Stimulated activated CD4-positive, alpha-beta T cell treated with anti-CD3 and anti-CD28 coated beads, Interleukin-2, amount 100 ng/mL, for 4 hours (primary cell): ENCODE measurements at places on chromosomes 12 and 14.

DNA sequence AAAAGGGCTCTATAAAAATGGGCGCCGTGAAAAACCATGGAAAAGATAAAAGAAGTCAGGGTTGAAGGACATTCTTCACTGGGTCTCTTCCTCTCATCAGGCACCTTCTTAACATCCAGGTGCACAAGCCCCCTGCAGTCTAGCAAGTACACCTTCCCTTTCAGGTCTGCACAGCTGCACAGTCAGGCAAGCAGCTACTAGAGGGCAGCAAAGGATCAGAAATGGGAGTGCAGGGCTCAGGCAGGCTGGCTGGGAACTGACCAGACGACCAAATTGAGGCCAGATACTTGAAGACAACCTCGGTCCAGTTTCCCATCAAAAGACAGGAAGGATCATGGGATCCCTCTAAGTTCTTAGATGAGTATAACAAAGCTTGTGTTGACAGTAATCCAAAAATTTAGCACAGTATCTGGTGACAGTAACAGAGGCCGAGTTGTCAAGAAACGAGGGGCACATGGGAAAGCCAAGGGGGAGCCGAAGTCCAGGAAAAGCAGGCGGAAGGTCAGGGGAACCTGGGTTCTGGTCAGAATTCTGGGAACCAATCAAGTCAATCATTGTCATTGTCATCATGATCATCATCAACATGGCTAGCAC lies 10.1 kb upstream of the GRIP1 start:
- peak; percentile 6 for DNase-seq

- DNase-seq: no peak
Measured at GRCh38 chr12:88703790-88704189, 123.5 kb upstream of the KITLG start.

GRCh38 chr12:5163661-5164060 lies 120.0 kb downstream of the KCNA5 start:
- DNase-seq: no peak

GRCh38 chr12:90485560-90485959 lies 469.4 kb downstream of the CCER1 start:
- DNase-seq: no peak

GRCh38 chr12:92041742-92042141 lies 103.9 kb downstream of the BTG1 start:
- DNase-seq: no peak

- DNase-seq: no peak
Measured at GRCh38 chr14:37247791-37248461, 50.2 kb downstream of the MIPOL1 start.

DNA sequence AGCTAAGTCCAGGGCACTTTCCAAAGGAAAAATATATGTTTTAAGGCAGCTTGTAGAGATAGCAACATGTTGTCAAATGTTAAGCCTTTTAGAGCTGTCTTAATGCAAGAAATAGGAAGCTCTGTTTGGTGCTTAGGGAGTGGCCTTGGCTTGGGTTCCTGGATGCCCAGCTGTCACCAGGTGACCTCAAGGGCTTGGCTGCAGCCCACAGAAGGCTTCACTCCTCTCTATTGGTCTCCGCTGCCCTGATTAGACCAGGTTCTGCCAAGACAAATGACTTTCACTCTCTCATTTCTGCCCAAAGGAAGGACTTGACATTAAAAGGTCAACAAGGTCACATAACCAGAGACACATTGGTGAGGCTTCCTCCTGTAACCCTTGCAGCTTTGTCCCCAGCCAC lies 76.8 kb downstream of the WSCD2 start:
- DNase-seq: no peak

GRCh38 chr12:57160040-57160439 lies 12.6 kb upstream of the LRP1-AS start:
- DNase-seq: no peak

- DNase-seq: no peak
Measured at GRCh38 chr14:97233319-97233985, 436.3 kb downstream of the VRK1 start.

DNA sequence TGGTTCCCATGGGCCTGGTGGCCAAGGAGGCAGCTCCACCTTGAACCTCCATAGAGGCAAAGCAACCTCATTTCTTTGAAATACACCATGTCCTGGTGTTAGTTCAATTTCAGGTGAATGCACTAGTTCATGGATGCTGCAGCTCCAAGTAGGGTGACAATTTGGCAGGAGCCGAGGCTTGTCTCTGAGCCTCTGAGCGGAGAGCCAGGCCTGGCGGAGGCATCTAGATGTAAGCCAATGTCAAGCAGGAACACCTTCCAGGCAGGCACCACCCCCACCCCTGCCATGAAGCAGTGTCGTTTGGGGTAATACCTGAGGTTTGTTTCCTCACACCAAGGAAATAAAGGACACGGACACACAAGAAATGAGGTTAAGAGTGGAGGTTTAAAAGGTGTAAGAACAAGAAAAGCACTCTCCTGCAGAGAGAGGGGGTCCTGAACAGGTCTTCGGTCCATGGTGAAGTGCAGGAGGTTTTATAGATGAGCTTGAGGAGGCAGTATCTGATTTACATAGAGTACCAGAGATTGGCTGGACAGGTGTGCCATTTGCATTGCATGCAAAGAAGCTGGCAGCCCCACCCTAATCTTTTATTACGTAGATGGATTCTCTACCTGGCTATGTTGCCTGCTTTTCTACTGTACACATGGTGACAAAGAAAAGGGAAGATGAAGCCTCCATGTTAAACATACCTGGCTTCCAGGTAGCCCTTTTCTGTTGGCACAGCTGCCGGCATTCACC lies 60.3 kb downstream of the RIN3 start:
- DNase-seq: no peak

DNA sequence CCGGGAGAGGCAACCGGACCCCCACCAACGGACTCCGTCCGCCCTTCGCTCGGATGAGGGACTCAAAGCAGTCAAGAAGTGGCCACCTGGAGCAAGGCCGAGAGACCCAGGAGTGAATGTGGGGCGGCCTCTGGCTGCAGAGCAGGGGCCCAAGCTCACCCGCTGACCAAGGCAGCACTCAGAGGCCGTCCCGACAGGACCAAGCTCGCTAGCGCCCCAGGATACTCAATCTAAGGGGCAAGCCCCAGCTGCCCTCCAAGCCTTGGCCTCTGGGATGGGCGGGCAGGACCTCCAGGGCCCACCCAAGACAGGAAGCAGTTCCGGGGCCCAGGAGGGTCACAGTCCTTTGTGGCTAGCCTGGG lies 936 bp downstream of the AKT1 start:
- DNase-seq: no peak

- no peak for DNase-seq
Measured at GRCh38 chr14:106380740-106381139, 854.4 kb downstream of the TMEM121 start.

DNA sequence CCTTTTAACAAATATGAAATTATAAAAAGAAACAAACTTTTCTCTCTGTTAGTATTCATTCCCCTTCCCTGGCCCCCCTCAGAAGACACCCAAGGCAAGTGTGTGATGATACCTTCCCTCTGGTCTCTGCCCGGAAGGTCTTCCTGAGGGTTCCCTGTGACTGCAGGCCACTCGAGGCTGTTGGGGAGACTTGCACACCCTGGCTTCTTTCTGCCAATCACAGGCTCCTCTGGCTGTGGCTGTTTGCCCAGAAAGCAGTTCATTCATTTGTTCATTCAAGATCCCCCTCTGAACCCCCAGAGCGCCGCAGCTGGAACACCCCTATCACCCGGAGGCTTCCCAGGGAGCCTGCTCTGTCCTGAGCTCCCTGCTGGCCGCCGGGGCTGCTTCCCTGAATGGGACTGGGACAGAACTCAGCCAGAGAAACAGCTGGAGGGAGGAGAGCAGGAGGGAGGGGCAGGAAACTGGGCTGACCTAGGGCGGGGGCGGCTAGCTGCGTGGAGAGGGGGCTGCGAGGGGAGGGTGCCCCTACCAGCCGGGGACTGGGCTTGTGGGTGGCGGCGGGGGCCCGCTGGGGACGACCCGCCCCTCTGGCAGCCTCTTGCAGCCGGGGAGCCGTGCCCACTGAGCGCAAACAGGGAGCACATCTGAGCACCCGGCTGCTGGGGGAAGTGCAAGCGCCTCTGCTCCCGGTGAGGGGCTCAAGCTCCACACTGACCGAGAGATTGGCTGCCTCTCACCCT lies at the start of gene CMKLR1:
Gene CMKLR1, minus strand, starts transcription at position 397 of the 743 bp plus-strand sequence. CDS start 45,720 bp downstream, outside the sequence.
- no peak for DNase-seq

DNA sequence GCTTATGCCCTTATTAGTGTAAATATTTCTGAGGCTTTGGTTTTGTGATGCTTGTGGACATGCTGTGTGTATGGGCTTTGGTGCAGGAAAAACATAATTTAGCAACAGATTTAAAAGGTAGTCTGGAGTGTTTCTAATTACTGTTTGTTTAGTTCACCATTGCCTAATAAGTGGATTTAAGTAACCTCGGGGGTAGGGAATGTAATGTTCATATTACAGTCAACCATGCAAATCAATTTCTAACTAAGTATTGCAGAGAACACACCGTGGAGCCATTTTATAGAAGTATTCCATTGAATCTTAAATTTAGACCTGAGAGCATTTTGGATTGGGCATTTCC lies 53.5 kb downstream of the ANO6 start:
- no peak for DNase-seq

DNA sequence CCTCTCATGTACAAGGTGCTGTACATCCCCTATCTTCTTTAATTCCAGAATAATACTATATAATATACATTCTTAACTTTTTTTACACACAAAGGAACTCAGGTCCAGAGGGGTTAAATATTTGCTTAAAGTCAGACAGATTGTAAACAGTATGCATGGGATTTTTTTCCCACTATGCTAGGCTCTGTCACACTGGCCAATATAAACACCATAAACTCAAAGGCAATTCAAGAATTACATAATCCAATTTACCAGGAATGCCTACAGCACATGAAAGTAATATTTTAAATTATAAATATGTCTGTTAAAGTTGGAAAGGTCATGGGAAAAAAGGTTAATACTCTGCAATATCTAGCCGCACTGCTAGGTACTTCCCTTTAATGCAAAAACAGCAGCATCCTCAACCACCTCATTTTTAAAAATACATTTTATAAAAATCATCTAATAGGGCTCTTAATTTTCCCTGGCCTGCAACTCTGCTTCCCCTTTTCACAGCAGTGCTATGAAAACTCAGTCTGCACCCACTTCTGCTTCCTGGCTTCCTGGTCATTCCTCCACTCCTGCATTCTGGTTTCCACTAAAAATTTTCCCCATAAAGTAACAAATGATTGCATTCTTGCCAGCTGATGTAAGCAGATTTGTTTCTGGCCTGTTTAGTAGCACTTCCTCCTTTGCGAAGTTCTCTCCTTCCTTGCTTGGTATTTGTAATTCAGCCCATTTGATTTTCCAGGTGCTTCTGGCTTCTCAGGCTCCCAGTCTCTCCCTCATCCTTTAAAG lies 128.1 kb downstream of the ITPR2 start:
- no peak for DNase-seq

DNA sequence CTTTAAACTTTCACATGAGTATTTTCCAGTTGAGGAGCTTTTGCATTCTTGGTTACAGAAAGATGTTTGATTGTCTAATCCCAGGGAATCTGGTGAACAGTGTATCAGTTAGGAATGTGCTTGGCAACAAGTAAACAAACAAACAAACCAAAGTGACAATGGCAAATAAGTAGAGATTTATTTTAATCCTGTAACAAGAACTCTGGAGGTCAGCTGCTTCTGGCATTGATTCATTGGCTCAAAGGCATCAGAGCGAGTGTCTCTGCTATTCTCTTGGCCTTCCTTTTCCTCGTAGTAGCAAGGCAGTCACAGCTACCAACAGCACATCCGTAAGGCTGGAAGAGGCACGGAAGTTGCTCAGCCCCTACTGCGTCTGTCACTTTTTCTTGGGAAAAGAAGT lies 37.2 kb downstream of the CRADD start:
- DNase-seq: no peak

DNA sequence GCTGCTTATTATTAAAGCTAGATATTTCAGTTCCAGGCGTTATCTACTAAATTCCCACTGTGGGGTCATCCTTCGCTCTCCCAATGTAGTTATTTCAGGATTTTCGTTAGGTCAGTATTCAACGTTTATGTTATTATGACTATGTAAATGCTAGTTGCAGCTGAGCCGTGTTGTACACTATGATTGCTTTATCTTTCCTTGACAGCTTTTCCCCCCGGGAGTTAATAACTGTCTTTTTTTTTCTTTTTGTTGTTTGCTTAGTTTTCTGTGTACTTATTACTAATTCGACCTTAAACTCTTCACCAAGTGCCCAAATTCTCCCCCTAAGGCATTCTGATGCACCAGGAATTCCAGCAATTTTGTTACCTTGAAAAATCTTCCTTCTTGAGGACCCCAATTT lies 48.5 kb downstream of the SUDS3 start:
- DNase-seq: no peak

DNA sequence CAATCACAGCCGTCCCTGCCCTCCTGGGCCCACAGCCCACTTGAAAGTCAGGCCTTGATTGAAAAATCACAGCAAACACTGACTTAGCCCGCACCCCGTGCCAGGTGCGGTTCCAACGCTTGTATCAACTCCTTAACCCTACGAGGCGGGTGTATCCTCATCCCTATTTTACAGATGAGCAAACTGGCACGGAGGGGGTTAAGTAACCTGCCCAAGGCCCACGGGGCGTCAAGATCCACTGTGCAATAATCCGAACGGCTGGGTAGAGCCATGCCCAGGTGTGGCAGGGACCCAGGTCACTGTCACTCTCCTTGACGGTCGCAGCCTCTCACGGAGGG lies 583 bp downstream of the DNAH10 start:
- DNase-seq: no peak

DNA sequence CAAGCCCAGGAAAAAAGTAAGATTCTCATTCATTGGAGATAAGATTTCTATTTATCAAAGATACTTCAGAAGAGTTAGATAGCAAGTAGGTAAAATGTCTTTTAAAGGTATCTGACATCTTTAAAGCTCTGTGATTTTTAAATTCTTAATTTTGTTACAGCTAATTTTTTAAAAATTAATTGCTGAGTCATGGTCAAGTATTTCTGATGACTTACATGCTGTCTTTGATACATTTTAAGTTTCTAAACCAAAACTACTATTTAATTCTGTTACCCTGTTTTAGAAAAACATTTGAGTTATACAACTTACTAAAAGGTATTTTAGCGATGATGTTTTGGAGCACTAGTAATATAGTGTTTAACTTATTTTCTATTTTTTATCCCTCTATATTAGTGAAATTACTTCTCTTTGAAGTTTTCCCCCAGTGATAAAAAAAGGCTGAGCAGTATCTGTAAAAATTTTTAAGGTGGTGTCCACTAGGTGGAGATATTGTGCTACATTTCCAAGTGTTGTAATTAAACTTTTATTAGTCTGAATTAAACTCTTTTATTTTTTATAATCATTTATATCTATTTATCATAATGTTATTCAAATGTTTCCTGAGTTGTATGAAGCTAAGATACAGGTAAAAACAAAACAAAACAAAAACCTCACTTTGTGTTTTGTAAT lies 11.5 kb downstream of the ALG10 start:
- no peak for DNase-seq

DNA sequence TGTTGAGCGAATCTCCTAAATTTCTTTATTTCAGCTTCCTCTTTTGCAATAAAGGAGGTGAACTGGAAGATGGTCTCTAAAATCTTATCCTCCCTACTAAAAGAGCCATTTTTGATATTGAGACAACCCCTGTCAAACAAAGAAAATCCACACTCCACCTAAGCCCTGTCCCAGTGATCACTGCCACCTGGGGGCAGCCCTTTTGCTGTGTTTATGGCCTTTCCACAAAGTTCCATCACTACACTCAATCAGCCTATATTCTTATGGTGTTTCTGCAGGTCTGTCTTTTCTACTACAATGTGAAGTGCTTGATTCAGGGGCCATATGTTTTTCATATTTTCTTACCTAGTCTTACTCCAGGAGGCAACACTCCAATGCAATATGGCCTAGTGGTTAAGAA lies 163.7 kb downstream of the BMP4 start:
- no peak for DNase-seq

GRCh38 chr14:71121001-71121400 lies 213.7 kb downstream of the PCNX1 start:
- DNase-seq: no peak

GRCh38 chr12:42695490-42695995 lies 106.0 kb upstream of the PRICKLE1 start:
- no peak for DNase-seq
